Kidney capillary endothelial cell (primary cell): ENCODE measurements at places on chromosomes 16 and 17.

DNA sequence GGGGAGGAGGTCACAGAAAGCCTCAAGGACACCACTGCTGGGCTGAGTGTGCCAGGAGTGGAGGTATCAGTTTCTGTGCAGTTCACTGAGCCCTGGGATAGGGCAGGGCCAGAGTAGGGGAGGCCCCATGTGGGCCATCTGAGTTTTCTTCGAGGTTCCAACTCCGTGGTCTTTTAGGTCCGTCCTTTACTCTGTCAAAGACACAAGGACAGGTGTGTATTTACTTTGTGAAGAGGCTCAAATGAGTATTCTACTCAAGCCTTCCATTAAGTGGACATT is 59.5 kb downstream of the USP22 start:
- no peak for DNase-seq

GRCh38 chr16:58501242-58502131 is 1.5 kb downstream of the NDRG4 start:
- no peak for DNase-seq

GRCh38 chr16:60636117-60636516 is 1400.1 kb downstream of the CDH8 start:
- no peak for DNase-seq

DNA sequence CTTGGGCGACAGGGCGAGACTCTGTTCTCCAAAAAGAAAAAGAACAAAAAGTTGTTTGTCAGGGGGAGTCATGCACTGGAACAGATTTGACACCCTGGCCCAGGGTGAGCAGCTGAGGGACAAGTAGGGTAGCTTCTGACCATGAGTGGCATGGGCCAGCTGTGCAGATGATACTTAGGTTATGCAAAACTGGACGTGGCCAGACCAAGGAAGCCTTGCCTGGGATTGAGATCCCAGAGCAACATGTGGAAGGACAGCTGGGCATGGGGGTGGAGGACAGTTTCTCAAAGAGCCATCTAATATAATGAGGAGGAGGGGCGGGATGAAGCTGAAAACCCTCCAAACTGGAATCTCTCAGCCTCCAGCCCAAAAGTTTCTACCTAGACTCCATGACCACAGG is 19.6 kb upstream of the SLC35B1 start:
- DNase-seq = no peak
